NCI-H446 treated with DMSO at 0.1 percent for 48 hours (cell line): ENCODE measurements at places on chromosomes 12 and 14.

GRCh38 chr12:118015306-118015705 lies 1.2 kb upstream of the RFC5 start:
- DNase-seq, result no peak

GRCh38 chr14:102873546-102874061 lies 48.9 kb upstream of the AMN start:
- DNase-seq, result no peak

- DNase-seq, result no peak
Measured at GRCh38 chr14:103112400-103113243, 10.6 kb upstream of the TNFAIP2 start.

- no peak for DNase-seq
Measured at GRCh38 chr14:105074601-105075053, 9.4 kb upstream of the GPR132 start.

DNA sequence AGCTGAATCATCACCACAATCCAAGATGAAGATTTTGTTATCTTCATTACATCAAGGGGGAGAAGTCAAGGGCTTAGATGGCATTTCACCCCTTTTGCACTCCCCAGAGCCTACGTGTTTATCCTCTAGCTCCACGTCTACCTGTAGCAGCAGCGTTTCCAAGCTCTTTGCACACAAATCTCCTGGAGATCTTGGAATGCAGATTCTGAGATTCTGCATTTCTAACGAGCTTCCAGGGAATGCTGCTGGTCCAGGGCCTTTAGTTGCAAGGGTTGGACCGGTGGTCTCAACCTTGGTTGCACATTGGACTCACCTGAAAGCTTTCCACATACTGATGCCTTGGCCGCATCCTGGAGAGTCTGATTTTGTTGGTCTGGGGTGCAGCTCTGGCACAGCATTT lies 49.5 kb upstream of the STON2 start:
- DNase-seq, result no peak

GRCh38 chr14:49240383-49240782 lies 345.8 kb downstream of the RPS29 start:
- DNase-seq, result no peak

DNA sequence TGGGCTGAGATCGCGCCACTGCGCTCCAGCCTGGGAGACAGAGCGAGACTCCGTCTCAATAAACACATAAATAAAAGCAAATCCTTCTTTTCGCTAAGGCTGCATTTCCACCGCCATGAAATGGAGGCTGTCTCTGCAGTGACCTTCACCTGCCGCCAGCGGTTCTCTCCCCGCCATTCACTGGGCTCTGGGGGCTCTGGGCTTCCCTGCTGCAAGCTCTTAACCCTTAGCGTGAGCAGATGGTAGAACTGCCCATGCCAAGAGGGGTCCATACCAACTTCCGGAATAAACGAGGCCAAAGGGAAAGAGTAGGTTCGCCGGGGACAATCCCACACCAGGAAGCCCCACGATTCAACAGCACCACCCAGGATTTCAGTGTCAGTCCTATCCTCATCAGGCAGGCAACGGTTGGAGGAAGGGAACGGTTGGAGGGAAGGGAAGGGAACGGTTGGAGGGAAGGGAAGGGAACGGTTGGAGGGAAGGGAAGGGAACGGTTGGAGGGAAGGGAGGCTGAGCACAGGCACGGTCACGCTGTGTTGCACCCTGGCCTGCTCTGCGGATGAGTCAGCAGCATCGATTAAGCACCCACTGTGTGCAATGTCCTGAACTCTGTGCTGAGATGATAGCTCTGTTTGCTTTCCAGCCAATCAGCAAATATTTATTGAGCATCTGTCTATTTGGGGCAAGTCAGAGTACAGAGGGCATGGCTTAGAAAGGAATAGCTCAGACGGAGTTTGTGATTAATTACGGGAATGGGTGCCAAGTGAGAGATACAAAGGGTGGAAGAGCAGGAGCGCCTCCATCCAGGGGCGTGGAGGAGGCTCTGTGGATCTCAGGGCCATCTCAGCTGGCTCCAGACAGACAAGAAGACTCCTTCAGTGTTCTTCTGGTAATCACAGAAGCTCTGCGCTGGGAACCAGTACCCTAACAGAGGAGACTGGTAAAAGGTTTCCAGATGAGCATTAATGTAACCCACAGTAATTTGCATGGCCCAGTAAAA lies 77.9 kb downstream of the NINJ2 start:
- peak; percentile 32 for DNase-seq

- DNase-seq, result peak; percentile 94
Measured at GRCh38 chr12:50084775-50085614, at the start of gene SMARCD1. TSS of gene SMARCD1 (plus strand) at chr12:50085342. CDS start at chr12:50085370, 28 bp downstream.

- no peak for DNase-seq
Measured at GRCh38 chr12:90280033-90280432, 571.4 kb upstream of the ATP2B1 start.

- DNase-seq, result no peak
Measured at GRCh38 chr14:95697764-95698163, 11.5 kb downstream of the TCL1B start.

DNA sequence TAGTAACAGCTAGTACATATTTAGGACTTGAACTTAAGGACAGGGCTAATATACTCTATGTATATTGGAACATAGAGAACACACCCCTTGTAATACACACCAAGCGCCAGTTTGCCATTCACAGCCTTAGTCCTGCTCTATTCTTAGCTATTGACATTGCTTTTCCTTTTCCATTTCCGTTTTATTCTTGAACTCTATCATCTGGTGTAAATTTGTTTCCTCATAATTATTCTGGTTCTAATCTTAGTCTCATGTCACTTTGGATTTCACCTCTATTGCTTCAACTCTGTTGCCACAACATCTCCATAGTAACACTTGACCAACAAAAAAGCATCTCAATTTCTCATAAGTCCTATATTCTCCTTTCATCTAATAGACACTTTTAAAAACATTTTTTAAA lies 225.7 kb downstream of the PHLDA1 start:
- no peak for DNase-seq

GRCh38 chr12:100266585-100266834 lies 369 bp downstream of the DEPDC4 start:
- DNase-seq, result no peak

- DNase-seq, result no peak
Measured at GRCh38 chr14:83260751-83261150, 1727.1 kb upstream of the SEL1L start.

GRCh38 chr12:113065126-113066007 lies 8.8 kb downstream of the DTX1 start:
- DNase-seq, result no peak

- DNase-seq, result no peak
Measured at GRCh38 chr12:67052981-67053380, 216.2 kb upstream of the CAND1 start.

- DNase-seq, result no peak
Measured at GRCh38 chr12:85356596-85357385, 76.8 kb downstream of the ALX1 start.

GRCh38 chr12:3543826-3544225 lies 52.8 kb downstream of the PRMT8 start:
- DNase-seq, result no peak

DNA sequence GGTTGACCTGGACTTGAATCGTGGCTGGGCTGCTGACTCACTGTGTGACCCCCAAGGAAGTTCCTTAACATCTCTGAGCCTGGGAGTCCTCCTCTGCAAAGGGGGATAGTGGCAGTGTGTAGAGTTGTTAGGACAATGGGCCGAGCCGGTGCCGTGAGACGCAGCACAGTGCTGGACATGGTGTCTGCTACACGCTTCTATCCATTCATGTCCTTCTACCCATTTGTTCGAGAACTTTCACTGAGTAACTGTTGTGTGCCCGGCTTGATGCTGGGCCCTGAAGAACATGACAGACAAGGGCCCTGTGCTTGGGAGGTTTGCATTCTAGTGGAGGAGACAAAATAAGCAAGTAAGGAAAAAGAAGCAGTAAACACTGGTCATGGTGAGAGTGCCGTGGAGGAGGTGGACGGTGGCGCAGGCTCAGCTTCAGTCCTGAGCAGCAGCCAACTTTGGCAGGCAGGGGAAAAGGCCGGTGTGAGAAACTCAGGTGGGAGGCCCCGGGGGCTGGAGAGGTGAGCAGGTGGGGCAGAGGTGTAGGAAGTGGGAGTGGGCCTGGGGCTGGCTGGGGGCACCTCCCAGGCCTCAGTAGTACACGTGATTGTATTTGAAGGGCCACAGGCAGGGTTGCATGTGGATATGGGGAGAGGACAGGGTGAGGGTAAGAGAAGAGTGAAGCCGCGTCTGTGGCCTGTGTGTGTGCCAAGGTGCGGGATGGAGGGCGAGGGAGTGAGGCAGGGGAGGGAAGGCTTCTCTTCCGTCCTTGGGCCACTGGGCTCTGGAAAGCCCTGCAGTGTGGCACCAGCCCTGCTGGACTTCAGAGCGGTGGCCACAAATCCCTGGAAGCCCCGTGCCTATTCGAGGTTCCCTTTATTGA lies 13.8 kb downstream of the VASH1 start:
- no peak for DNase-seq

GRCh38 chr12:4275870-4276301 lies 2.3 kb downstream of the CCND2 start:
- no peak for DNase-seq

GRCh38 chr14:55773984-55774545 lies 194.1 kb downstream of the KTN1 start:
- no peak for DNase-seq

GRCh38 chr12:38911611-38912010 lies 6.2 kb upstream of the CPNE8 start:
- no peak for DNase-seq

- peak; percentile 7 for DNase-seq
Measured at GRCh38 chr14:51219473-51220448, 20.3 kb upstream of the TMX1 start.

- DNase-seq, result peak; percentile 69
Measured at GRCh38 chr12:76037130-76038103, 5.8 kb upstream of the PHLDA1 start.

DNA sequence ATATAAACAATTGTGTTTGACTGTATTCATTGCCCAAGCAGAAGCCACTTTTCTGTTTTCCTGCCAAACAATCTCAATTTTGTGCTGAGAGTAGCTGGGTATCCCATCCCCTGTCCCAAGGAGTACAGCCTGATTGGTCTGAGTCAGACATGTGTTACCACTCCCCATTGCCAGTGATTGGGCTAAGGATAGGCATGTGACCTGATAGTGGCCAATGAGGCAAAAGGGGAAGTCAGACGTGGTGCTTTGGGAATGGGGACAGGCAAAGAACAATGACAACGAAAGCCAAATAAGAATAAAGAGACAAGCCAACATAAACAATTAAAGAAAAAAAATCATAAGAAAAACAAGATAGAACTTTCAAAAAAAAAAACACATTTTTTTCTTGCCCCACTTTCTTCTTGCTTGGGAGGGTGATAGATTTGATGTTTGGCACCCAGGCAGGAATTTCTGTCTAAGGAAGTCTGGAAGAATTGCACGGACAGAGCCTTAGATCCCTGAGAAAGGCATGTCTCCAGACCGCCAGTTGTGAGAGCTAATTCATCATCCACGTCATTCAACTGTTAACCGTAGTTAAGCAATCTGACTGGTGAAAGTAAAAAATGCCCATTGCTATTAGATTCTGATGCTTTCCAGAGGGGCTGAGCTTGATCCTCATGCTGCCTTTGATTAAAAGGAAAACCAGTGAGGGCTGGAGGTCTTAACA lies 626.6 kb upstream of the TMEM132C start:
- DNase-seq, result no peak

DNA sequence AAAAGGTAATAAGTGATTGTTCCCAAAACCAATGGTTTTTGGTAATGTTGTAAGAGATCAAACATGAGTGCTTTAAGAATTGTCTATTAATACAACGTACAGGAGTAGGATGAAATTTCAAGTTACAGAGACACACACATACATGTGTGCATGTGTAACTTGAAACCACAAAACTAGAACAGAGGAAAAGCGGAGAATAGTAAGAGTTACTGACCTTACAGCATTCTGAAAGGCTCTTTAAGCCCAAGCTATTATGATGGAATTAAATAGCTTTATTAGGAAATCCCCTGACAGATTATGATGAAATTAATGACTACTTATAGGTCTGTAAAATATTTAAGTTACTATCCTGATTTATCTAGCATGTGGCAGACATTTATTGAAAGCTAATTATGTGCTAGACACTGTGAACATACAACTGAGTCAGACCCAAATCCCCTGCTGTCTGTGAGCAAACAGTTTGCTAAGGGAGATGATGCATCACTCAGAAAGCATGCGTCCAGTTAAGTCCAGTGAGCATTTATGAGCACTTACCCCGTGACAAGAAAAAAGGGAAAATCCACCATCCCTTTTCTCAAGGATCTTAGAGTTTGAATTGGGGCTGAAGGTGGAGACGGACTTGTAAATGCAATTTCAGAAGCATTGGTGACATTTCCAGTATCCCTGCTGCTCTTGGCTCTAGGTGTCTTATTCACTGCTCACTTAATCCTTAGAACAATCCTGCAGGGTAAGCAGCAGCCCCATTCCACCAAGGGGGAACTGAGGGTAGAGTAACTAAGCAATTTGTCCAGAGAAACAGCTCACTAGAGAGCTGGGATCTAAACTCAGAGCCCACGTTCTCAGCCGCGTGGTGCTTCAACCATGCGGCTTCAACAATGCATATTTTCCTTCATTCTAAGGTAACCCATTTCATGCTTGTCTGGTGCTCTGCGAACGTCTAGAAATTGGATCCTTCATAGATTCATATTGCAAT lies 117.4 kb downstream of the EML1 start:
- DNase-seq, result no peak

DNA sequence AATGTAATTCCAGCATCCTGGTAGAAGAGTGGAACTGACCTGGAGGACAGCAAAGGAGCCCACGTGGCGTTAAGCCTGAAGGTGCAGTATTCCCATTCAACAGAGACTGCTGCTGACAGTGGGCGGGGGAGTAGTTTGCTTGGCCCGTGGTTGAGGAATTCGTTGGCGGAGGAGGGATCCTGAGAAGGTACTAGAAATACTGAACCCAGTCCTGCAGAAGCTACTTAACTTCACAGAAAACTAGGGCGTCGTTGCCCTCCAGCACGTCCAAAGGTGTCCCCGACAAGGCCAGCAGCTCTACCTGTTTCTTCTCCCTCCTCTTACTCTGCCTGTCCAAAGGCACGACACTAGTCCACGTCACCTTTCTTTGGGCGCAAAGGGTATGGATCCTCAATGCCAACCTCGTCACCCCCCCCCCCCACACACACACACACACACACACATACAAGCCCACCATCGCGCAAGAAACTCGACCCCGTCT lies 303 bp downstream of the PUS7L start:
- no peak for DNase-seq

GRCh38 chr12:21073822-21074460 lies 57.1 kb upstream of the SLCO1B1 start:
- DNase-seq, result no peak

- DNase-seq, result no peak
Measured at GRCh38 chr12:116299665-116300328, 22.3 kb upstream of the MED13L start.

GRCh38 chr12:42689699-42690098 lies 100.2 kb upstream of the PRICKLE1 start:
- no peak for DNase-seq

- no peak for DNase-seq
Measured at GRCh38 chr14:22613106-22613695, 15.1 kb downstream of the ABHD4 start.
